ENCODE measurements at places on chromosomes 2 and 18. TPM values are rescaled to one million over a fixed set of nuclear protein-coding genes. Genes with fewer than 3 reads are reported as not detected.

GRCh38 chr18:29361843-29362242 is 1184.9 kb upstream of the CDH2 start:
- DNase-seq, result no peak

OSR1 gene
- total RNA-seq, result not detected

DNA sequence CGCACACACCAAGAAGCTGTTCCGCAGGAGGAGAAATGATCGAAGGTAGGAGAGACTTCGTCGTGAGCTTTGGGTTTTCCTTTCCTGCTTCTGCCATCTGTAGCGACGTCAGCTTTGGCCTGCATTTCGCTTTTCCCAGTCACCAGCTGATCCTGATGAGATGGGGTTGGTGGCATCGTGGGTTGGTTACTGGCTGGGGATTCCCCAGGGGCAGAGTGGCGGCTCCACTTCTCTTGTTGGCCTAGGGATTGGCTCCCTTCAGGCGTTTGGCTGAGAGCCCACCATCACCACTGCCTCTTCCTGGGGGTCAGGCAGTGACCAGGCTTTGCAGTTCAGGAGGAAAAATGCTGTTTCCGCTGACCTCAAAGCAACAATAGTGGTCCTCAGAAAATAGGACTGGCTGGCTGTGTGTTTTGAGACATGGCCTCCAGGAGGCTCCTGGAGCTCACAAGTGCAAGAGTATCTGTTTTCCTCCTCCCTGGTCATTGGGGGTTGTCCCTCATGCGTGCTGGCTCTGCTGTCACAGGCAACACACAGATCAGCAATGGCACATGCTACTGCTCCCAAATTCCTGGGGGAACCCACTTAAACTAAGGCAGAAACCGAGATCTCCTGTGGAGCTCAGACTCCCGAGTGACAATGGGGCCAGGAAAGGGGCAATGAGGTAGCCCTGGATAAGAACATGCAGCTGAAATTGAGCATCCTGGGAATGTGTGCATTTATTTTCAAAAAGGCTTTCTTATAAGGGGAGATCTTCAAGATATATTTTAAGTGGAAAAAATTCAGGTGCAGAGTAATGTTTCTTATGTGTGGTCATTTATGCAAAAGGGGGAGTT is 173.0 kb downstream of the CTIF start:
- DNase-seq, result peak; percentile 25

CPLX4 gene
- not detected for total RNA-seq

UGT1A10 gene
- total RNA-seq, result not detected

DNA sequence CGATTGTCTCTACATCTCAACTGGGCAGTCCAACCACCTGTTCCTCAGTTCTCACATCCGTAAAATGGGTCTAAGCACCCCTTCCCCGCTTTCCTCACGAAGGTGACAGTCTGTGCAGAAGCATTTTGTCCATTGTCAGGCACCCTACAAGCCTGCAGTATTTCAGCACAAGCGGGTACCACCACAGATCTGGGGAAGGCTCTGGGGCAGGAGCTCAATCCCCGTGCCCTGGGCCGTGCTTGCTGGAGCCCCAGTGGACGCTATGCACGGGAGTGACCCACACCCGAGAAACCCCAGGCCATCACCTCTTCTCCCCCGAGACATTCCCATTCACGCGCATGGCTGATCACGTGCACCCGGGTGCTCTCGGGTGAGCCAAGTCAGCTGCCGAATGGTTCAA is 137.7 kb upstream of the PXDN start:
- no peak for DNase-seq

PTPN4 gene
- 34.4 TPM for total RNA-seq

DNA sequence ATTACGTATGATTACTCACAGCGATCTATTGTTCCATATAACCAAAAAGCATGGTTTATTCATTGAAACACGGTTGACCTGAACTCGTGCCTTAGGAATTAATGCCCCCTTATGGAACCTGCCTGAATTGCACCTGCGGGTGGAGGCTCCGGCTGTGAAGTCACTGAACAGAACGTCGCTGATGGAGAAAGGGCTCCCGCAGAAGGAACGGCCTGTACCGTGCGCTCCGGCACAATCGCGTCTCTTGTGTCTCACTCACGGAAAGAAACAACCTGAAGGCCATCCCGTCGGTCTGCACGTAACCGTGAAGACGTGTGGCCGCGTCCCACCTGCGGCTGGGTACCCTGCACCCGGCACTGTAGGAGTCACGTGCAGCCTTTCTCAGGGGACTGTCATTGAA is 133.1 kb downstream of the NFATC1 start:
- DNase-seq, result peak; percentile 83

DNA sequence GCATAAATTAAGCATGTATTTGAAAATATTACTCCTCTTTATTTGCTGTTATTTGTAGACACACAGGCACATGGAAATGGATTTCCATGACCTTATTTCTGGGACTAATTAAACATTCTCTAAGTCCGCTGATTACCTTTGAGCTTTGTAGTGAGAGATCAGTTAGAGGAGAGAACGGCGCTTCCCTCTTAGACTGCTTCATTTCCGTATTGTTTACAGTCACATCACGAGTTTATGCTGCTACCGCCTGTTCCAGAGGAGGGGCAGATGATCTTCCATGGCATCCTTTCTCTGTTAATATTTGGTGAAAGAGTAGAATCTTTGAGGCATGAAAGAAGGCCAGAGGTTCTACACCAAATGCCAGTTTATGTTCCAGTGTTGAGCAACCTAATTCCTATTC is 404.4 kb downstream of the TRIB2 start:
- DNase-seq, result no peak

GRCh38 chr2:161237392-161238264 is 70.6 kb upstream of the PSMD14 start:
- peak; percentile 68 for DNase-seq

ASAP2 gene
- not detected for total RNA-seq

DNA sequence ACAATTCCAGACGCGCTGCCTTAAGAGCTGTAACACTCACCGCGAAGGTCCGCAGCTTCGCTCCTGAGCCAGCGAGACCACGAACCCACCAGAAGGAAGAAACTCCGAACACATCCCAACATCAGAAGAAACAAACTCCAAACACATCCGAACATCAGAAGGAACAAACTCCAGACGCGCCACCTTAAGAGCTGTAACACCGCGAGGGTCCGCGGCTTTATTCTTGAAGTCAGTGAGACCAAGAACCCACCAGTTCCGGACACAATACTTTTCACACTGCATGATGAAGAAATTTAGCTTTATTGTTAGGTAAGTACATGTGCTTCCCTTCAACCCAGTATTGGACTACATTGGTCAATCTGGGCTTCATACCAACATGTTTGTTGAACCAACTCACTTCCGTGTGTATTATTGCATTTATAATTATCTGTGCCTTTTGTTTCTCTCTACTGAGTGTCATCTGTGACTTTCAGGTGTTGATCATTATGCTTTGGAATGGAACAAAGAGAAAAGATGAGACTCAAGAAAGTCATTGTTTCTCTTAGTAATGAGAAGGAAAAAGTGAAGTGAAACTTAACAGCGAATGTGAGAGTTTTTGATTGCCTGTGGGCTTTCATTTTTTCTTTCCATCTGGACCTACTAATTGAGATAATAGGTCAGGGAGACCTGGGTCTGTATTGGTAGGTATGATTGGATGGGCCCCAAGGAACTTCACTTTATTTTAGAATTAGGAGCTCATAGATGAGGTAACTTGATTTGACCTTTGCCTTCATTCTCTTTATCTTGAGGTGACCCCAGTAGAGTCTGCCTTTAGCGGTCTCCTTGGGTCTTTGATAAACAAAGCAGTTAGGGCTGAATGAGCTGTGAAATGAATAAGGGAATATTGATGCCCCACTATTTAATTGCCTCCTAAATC is 76.1 kb upstream of the CAVIN2 start:
- no peak for DNase-seq

EPG5 gene
- total RNA-seq, result 19.0 TPM

DNA sequence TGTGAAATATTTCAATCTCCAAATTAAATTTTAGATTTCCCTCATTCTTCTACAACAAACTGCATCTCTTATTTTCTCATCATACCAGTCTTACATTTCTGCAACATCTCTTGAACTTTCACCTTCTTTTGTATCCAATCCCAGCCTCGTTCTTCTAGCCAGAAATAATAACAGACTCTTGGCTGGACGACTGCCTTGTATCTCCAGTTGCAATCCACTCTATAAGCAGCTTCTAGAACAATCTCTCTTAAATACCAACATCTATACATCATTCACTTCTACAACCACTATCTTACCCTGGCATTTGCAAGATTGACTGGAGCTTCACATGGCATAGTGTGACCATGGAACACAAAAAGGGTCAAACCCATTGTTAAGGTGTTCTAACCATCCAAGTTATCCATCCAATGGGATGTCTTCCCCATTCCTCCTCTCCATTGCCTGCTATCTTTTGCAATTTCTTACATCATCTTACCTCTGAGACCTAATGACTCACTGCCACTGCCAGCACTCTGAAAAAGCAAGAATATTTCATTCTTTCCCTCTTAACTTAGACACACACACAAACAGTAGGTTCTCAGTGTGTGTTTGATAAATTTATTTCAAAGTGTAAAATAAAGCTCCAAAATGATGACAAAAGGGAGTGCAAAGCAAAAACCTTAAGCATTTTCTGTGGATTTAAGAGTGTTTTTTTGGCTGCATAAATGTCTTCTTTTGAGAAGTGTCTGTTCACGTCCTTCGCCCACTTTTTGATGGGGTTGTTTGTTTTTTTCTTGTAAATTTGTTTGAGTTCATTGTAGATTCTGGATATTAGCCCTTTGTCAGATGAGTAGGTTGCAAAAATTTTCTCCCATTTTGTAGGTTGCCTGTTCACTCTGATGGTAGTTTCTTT is 145.6 kb downstream of the METTL4 start:
- no peak for DNase-seq

- no peak for DNase-seq
Measured at GRCh38 chr18:80197528-80197927, 49.8 kb downstream of the PARD6G start.

DNA sequence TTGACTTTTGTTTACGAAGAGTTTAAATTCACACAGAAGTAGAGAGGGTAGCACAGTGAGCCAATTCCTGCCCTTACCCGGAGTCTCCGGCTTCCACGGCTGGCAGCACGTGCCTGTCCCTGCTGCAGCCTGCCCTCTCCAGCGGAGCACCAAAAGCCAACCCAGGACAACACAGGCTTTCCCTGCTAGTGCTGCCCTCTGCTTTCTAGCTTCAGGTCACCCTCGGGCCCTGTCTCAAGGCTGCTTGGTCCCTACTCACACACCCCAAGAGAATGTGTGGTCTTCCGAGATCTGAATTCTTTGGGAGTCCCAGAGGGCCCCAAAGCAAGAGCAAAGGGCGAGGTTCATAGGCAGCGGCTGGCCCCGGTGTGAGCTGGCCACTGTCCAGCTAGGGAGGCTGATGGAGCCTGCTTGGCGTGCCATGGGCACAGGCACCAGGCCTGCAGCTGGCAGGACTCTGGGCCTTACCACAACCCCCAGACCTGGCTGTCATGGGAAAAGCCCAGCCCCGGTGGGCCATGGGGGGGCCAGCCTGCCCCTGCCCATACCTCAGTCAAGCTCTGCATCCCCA is 7.0 kb upstream of the HS6ST1 start:
- no peak for DNase-seq

DNA sequence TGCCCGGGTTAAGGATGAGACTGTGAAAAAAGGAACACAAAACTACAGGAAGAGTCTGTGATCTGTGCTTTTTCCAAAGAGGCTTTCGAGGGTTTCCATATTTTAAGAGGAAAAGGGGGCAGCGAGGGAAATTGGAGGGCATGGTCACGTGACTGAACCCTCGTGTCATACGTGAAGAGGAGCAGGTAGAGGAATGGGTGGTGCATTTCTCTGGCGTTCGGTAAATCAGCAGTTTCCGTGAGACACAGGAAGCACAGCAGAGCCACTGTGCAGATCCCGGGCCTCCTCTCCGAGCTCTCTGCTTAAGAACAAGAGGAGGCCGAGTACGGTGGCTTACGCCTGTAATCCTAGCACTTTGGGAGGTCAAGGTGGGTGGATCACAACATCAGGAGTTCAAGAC is 219.7 kb downstream of the NDUFA10 start:
- DNase-seq, result no peak

DNA sequence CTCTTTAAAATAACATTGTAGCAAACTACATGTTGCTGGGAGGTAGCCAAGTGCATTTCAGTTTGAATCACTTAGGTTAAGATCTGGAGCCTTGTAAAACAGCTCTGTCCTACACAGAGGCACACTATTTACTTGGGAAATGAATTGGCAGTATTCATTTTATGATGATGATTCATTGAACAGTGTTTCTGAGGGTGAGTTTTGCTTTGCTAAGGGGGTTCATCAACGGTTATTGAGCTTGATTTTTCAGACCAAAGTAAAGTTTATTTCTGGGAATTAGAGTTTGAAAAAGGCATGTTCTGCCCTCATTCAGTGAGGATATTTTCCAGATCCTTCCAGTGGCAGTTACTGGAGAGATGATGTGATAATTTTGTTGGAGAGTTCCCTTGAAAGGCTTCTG is 55.6 kb downstream of the CCDC85A start:
- no peak for DNase-seq

GRCh38 chr2:46701152-46701551 is 214.5 kb downstream of the MCFD2 start:
- no peak for DNase-seq

GRCh38 chr18:47993409-47993808 is 63.0 kb upstream of the SMAD2 start:
- DNase-seq, result no peak

- DNase-seq, result no peak
Measured at GRCh38 chr2:199848389-199849130, 2.4 kb downstream of the FTCDNL1 start.

INHBB gene
- total RNA-seq, result not detected

POU3F3 gene
- not detected for total RNA-seq

- DNase-seq, result no peak
Measured at GRCh38 chr18:35038881-35039491, 2.2 kb upstream of the MAPRE2 start.

DNA sequence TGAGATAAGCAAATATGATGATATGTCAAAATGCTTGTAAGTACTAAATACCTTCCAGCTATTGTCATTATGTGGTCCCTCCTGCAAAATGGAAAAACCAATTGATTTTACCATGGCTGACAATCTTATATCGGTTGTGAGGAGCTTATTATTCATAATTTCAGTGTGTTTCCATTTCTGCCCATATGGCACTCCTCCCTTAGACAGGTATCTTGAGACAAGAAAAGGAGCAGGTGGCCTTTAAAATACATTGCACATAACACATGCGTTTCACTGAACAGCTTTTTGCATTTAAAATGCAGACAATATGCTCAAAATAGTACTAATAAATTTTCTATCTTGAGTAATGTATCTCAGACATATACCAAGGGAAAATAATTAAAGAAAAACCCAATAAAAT is 60.2 kb upstream of the SH3RF3 start:
- no peak for DNase-seq

- peak; percentile 75 for DNase-seq
Measured at GRCh38 chr2:233240897-233241296, 10.6 kb upstream of the ATG16L1 start.

Measured in activated CD8-positive, alpha-beta T cell treated with anti-CD3 and anti-CD28 coated beads for 36 hours (primary cell).